CD14-positive monocyte (primary cell): ENCODE measurements at places on chromosomes 4 and X. TPM values are rescaled to one million over a fixed set of nuclear protein-coding genes. Genes with fewer than 3 reads are reported as not detected.
A peak's percentile ranks its signal among the peaks of the same experiment; 100 is the strongest.

DNA sequence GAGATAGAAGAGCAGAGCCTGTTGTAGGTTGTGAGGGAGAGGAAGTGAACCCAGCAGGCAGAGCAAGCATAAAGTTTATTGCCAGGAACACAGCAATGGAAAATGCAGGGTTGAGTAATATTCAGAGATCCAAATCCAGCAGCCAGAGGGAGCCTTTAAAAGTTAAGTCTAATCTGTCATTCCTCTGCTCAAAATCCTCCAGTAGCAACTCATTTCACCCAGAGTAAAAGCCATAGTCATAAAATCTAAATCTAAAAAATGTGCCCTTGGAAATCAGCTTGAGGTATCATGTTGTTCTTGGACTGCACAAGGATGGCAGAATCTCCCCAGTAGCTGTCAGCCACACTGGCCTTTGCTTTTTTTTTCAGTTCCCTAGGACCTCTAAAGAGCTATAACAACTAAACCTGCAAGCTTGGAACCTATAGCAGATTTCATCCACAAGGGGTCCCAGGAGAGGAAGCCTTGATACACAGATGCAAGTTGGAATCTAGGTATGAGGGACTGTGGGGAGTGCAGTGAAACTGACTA lies 62.9 kb upstream of the FRAS1 start:
- H3K4me1 ChIP-seq, result no peaks in the 10 kb centered on the region
- DNase-seq, result no peak
- H3K27ac ChIP-seq, result no peak overlapping the region
- H3K36me3 ChIP-seq, result no peaks in the 10 kb centered on the region
- no peak overlapping the region for H3K4me3 ChIP-seq

GRCh38 chrX:116499780-116500179 lies 37.0 kb upstream of the CT83 start:
- no peak overlapping the region for H3K4me3 ChIP-seq
- DNase-seq, result no peak
- H3K27ac ChIP-seq, result no peak overlapping the region
- no peaks in the 10 kb centered on the region for H3K4me1 ChIP-seq
- no peaks in the 10 kb centered on the region for H3K36me3 ChIP-seq
- H3K27me3 ChIP-seq, result no peaks in the 10 kb centered on the region

DNA sequence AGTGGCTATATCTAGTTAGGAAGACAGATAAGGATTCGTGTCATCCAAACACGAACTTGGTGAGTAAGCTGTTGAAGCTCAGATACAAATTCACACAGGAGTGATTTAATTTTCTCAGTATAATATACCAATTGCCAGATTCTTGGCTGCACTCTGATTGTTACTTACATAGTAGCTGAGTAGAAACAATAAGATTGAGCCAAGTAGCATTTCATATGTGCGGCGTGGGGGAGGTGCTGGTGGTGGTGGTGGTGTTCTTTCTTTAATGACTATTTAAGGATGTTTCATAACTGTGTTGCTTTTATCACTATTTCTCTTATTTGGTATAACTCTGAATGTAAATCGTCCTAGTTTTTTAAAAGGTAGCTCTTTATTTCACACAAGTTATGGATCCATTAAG lies 102.9 kb downstream of the UGT8 start:
- H3K4me3 ChIP-seq, result no peak overlapping the region
- DNase-seq, result no peak
- H3K27me3 ChIP-seq, result no peaks in the 10 kb centered on the region
- no peak overlapping the region for H3K27ac ChIP-seq

DNA sequence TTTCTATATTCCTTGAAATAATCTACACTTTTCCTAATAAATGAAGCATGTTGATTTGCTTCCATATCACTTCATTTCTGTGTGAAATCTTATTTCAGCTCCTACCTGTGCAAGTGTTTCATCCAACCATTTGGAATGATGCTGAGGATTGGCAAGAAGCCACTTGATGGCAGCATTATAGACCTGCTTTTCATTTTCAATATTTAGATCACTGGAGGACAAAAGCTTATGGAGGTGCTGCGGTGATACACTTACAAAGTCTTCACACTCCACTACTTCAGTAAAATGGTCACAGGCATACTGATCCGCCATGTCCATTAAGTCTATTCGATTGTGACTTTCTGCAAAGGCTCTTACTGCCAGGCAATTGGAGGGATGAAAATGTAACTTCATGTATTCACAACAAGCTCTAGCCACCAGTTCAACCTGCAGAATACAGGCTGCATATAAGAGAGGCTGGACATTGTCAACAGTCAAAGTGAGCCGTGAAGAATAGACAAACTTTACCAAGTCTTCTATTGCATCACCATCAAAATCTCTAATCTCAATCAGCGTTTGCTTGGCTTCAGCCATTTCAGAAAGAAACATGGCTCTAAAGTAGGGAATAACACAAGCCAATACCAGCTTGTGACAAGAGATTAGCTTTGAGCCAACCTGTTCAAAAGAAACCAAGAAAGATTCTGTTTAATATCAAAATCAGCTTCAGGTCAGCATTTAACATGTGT lies 35.1 kb downstream of the KLHL8 start:
- H3K4me1 ChIP-seq, result no peaks in the 10 kb centered on the region
- H3K4me3 ChIP-seq, result no peak overlapping the region
- DNase-seq, result no peak
- H3K36me3 ChIP-seq, result peaks cover 4% of the 10 kb centered on the region
- no peak overlapping the region for H3K27ac ChIP-seq

GRCh38 chrX:47515941-47516665 lies 33.1 kb upstream of the ZNF41 start:
- peak; percentile 20 for DNase-seq
- no peaks in the 10 kb centered on the region for H3K36me3 ChIP-seq
- peaks cover 25% of the 10 kb centered on the region for H3K4me1 ChIP-seq
- H3K27me3 ChIP-seq, result no peaks in the 10 kb centered on the region
- H3K4me3 ChIP-seq, result no peak overlapping the region
- no peak overlapping the region for H3K27ac ChIP-seq

DNA sequence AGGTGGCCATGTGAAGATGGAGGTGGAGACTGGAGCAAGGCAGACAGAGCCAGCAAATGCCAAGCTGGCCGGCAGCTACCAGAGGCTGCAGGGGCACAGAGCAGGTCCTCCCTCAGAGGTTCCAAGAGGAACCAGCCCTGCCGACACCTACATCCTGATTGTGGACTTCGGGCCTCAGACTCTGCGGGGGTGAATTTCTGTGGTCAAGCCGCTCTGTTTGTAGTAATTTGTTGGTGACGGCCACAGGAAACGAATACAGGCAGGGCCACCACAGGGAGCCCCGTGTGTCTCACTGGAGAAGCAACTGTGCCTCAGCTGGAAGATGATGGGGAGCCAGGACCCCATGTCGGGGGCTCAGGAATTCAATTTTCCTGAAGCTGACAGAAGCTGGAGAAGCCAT lies 28.3 kb downstream of the ZFYVE28 start:
- H3K4me1 ChIP-seq, result no peaks in the 10 kb centered on the region
- H3K36me3 ChIP-seq, result no peaks in the 10 kb centered on the region
- no peak overlapping the region for H3K27ac ChIP-seq
- no peak overlapping the region for H3K4me3 ChIP-seq
- DNase-seq, result no peak

DNA sequence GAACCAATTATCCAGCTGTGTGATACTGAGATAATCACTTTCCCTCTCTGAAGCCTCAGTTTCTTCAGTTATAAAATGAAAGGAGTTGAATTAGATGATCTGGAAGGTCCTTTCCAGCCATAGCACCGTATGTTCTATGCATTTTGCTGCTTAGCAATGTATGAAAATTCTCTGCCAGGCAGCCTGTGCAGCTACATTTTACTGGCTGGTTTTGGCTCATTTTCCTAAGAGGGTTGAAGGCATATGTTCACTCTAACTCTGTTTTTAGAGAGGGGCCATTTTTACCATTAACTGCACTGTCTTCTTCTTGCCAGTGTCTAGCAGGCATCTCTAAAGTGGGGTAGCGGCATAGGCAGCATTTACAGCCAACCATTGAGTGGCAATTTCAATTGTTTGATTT lies 26.1 kb downstream of the TRPC5 start:
- no peak for DNase-seq
- H3K4me3 ChIP-seq, result no peak overlapping the region
- peaks cover 5% of the 10 kb centered on the region for H3K27me3 ChIP-seq
- H3K4me1 ChIP-seq, result peaks cover 4% of the 10 kb centered on the region

GRCh38 chrX:28188526-28188925 lies 207.3 kb upstream of the DCAF8L1 start:
- no peak overlapping the region for H3K27ac ChIP-seq
- H3K27me3 ChIP-seq, result no peaks in the 10 kb centered on the region
- DNase-seq, result no peak
- H3K4me3 ChIP-seq, result no peak overlapping the region

GRCh38 chr4:143246977-143247376 lies 62.3 kb downstream of the USP38 start:
- H3K27ac ChIP-seq, result no peak overlapping the region
- no peak overlapping the region for H3K4me3 ChIP-seq
- no peaks in the 10 kb centered on the region for H3K27me3 ChIP-seq
- no peaks in the 10 kb centered on the region for H3K4me1 ChIP-seq
- H3K36me3 ChIP-seq, result no peaks in the 10 kb centered on the region
- no peak for DNase-seq

NDNF gene
- polyA plus RNA-seq, result not detected

NSUN7 gene
- 0.62 TPM for polyA plus RNA-seq

VEGFC gene
- not detected in 2 replicates for polyA plus RNA-seq

ERAS gene
- not detected for polyA plus RNA-seq

CORIN gene
- not detected for polyA plus RNA-seq

STBD1 gene
- 1.5 TPM for polyA plus RNA-seq

NDUFA1 gene
- 30.0 and 55.6 TPM in 2 replicates for polyA plus RNA-seq

PAGE2B gene
- polyA plus RNA-seq, result not detected in 2 replicates
